Fibroblast of mammary gland (primary cell): ENCODE measurements at places on chromosomes 1 and 21.

DNA sequence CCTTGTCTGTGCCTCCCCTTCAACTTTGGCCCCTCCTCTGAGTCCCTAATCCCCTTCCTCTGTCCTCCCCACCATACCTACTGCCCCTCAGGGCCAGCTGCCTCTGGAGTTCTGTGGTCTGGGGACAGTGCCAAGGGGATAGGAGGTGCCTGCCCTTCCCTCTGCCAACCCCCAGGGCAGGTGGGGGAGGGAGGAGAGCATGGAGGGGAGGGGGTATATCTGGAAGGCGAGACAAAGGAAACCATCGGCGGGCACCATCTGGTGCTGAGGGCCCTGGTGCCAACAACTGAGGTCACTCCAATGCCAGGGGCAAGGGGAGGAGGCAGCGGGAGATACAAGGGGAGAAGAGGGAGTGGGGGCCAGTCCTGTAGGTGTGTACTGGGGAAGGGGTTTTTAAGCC, 9.6 kb downstream of the RAB25 start:
- DNase-seq: no peak

- DNase-seq: peak; percentile 43
These were observed 1.9 kb upstream of the OR13G1 start for GRCh38 chr1:247681288-247681897.

DNA sequence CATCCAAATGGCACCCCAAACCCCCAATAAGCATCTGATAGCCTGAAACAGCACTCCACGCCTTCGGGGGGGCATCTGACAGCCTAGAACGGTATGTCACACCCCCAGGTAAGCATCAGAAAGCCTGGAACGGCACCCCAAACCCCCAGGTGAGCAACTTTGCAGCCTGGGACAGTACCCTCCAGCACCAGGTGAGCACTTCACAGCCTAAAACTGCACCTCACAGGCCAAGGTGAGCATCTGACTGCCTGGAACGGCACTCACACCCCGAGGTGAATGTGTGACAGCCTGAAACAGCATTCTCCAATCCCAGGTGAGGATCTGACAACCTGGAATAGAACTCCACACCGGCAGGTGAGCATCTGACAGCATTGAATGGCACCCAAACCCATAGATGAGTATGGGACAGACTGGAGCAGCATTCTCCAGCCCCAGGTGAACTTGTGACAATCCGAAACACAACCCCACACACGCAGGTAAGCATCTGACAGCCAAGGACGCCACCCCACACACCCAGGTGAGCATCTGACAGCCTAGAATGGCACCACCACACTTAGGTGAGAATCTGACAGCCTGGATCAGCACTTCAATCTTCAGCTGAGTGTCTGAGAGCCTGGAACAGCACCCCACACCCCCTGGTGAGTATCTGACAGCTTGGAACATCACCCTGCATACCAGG, 18.3 kb upstream of the MMEL1 start:
- DNase-seq: no peak

DNA sequence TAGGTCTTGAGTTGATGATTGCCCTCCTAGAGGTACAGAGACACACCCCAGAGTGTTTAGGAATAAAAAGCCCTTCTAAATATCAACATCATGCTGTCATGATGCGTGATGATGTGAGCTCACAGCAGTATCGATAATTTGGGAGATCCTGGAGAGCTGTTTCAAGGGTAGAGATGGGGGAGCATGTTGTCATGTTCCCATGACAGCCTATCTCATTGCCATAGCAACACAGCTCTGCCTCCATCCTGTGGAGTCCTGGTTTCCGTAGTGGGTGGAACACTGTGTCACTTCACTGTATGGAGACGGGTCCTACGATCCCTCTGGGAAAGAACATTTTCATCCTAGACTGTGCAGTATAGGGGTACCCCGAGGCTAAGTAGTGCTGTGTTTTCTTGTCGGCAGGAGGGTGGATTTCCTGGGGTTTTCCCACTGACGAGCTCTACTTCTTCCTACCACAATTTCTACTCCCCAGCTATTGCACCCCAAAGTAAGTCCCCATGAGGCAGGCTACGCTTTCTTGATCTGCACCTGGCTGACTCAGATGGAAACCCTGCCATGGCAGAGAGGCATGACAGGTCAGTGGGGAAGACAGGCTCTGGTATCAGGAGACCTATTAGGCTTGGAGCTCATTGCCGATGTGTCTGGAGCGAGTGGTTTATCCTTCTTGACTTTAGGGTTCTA, 7.2 kb downstream of the KISS1 start:
- DNase-seq: no peak

- DNase-seq: no peak
These were observed 59.7 kb downstream of the ROR1 start for GRCh38 chr1:63833363-63834119.

DNA sequence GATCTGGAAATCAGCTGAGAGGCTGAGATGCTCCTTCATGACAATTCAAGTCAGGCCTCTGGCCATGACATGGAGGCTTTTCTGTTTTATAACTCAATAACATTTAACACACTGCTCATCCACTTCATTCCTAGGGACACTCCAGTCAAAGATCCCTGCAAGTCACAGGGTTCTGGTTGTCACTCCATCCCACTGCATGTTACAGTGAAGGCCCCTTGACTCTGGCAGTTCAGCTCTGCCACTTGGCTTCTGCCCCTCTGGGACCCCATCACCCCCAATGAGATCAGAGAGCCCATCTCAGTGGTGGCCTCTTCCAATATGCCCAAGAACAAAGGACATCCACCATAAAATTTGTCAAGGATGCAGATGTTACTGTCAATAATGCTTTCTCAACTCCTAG, 10.0 kb upstream of the FAM110D start:
- DNase-seq: no peak

- DNase-seq: no peak
These were observed 48.7 kb downstream of the TNN start for GRCh38 chr1:175116210-175116798.

DNA sequence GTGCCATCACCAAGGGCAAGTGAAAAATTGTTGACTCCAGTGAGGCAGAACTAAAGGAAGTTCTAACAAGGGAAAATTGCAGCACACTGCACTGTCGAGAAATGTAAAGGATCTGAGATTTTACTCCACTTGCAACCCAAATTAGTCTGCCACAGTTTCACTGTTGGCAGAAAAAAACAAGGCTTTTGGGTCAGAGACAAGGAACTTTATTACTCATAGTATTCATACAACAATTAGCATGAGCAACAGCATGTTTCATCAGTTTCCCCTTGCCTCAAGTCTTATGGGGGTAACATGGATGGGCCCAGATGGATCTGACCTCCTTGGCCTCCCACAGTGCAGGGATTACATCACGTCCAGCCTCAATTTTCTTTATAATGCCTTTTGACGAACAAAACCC, 125.3 kb downstream of the LTN1 start:
- DNase-seq: peak; percentile 56
